ENCODE measurements at places on chromosomes 6 and 20.
A peak's percentile ranks its signal among the peaks of the same experiment; 100 is the strongest.

DNA sequence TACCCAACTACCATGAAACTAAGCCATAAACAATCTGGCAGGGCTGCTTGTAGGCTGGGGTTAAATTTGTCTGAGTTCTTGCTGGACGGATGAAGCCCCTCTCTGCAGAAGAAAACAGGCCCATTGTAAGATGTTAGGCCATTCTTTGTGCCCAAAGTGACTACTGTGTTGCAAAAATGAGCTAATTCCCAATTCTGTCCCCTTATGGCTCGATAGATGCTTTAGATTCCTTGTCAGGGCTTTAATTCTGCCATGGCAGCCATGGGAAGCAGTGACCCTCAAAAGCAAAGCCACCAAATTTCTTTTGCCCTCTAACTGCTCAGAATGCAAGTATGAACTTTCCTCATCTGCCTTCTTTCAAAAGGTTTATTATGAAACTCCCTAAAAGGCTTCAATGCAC lies 45.2 kb downstream of the LAMA4 start:
- no peak for DNase-seq

DNA sequence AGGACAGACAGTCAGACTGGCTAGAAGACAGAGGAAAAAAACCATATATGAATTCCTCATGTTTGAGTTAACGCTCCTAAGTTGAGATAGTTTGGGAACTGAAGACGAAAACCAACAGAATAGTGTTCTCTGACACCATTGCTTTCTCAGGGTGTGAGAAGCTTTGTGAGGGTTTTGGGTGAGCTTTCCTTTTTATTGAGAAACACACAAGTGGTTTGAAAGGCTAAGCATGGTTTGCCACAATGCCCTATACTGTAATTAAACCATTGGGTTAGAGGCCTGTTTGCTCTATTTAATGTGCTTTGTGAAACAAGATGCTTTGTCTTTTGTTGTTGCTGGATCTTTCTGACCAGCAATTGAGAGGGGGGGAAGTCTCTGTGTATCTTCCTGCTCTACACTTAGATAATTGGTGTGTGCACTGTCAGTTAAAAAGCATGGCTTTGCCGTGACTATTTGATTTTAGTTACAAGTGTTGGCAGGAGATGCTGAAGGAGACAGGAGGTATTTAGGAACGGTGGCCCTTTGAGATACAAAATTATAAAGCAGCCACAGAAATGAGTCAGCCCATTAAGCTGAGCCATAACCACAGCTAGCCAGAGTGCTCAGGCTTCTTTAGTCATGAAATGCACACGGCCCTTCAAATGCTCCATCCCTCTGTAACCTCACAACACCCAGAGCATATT lies 273.0 kb upstream of the PREP start:
- DNase-seq: no peak

GRCh38 chr6:145047891-145048290 lies 687.4 kb downstream of the EPM2A start:
- DNase-seq: no peak

- DNase-seq: no peak
These were observed 19.9 kb downstream of the GLYATL3 start for GRCh38 chr6:49519660-49520059.

DNA sequence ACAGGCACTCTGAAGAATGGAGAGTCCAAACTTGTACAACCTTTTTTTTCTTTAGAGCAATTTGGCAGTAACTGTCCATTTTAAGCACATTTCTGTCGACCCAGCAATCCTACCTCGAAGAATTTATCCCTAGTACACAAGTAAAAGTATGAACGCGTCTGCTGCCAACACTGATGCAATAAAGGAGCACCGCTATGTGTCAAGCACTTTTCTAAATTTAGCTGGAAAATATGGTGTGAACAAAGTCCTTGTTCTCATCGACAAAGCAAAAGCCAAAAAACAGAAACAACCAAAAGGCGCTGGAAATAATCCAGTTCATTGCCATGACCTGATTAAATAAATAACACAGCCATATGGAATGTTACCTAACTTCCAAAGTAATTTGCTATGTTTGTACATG lies 1.1 kb downstream of the DPM1 start:
- no peak for DNase-seq

DNA sequence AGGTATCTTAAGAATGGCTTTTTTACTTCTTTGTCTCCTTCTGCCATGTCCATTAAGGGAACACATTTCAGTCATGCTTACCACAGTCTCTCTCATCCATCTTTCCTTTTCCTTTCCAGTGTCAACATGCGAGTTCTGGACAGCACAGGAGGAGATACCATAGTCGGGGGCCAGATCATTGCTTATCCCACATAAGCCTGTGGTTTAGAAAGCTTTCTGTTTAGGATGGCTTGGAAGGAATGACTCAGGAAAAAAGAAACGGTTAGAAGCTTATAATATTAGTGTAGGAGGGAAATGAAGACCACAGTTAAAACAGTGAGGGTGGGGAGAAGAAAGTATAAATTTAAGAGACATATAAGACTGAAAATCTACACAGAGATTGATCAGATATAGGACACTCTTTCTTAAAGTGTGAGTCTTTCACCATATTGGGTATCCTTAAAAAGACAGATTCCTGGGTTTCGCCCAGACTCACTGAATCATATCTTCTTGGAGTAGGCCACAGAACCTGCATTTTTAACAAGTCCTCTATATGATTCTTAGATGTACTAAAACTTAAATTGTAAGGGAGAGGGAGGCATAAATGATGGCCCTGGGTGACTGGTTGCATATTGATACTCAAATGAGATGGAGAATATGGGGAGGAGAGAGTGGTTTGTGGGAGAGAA lies 36.1 kb downstream of the DSE start:
- no peak for DNase-seq

DNA sequence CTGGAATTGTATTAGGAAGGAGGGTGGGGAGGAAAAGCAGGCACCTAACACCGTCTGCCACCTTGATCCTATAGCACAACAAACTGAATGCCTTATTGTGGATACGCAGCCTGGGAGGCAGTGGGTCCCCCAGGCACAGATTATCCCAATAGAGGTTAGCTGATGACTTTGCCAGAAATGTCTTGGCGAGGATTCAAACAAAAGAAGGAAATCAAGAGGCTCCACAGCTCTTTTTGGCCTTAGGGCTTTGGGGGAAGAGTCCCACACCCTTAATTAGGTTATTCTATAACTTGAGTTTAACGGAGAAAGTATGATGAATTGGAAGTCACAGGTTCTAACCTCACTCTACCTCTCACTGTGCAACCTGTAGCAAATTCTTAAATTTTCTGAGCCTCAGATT lies 102.0 kb downstream of the MRPL14 start:
- no peak for DNase-seq

DNA sequence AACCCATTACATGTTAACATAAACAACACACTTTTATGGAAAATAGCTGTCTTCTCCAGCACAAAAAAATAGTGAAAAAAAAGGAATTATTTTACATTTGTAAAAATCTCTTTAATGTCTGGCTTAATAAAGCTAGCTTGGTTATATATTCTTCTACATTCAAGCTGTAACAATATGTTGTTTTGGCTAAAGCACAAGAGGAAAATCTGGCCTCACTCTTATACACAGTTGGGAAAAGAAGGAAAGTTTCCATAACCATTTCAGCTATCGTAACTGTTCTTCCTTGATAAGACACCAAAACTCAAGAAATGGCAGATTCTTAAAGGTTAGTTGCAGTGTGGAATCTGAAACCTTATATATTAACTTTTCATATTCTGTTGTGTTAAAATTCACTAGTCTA lies 7.6 kb downstream of the HLA-DOB start:
- DNase-seq: no peak

DNA sequence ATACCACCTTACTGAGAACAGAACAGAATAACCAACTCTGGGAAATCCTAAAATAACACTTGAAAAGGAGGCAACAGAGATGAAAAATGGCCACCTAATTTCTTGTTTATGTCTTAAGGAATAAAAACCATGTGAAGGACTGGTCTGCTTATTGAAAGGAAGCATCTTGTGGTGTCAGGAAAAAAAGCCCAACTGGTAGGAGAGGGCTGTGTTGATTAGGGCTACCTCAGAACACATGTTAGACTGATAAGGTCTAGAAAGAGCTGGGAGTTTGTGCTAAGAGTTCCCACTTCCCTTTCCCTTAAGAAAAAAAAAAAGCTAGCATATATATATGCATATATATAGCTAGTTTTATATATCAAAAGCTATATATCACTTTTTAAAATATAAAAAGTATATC lies 425.3 kb upstream of the BTBD3 start:
- DNase-seq: no peak

DNA sequence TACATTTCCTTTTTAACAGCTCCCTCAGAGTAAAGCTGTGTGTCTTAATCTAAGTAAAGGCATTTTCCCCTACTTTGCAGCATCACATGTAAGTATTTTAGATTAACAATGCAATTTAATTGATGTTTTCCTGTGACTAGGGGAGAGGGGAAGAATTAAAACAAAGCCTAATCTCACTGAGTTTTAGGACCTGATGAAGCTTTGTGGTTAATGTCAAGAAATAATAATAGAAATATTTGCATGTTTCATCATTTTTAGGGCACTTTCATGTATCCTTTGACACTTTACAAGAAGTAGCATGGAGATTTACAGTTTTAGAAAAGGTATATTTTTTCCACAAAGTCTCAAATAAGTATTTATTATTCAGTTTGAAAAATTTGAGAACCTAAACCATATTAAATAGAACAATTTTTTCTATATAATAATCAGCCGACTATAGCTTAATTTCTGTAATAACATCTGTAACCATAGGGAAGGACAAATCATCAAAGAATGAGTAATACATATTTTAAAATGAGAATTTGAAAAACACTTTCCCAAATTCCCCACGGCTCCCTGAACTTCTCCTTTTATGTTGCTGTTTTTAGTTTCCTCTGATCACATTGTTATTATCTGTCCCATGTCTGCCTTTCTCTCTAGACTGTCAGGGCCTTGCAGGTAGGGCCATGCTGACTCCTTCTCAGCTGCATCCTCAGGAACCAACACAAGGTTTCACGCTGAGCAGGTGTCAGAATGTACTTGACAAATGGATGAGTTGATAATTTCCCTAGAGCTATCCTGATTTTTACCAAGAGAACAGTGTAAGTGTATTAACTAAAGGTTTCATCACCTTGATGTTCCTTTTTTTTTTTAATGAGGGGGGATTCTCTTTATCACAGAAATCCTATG lies 338.1 kb downstream of the SYNE1 start:
- no peak for DNase-seq

- DNase-seq: no peak
These were observed 571.5 kb downstream of the EYS start for GRCh38 chr6:65135567-65135966.

- DNase-seq: no peak
These were observed 313.4 kb downstream of the CDH26 start for GRCh38 chr20:60271597-60271996.

GRCh38 chr20:1225783-1226654 lies at the start of gene RAD21L1:
Gene RAD21L1, plus strand, starts transcription at chr20:1226044. Its CDS starts 2,410 bp downstream, at chr20:1228454.
- DNase-seq: peak; percentile 52

GRCh38 chr20:25313593-25313992 lies 65.7 kb downstream of the PYGB start:
- DNase-seq: no peak

- DNase-seq: no peak
These were observed 4.5 kb downstream of the TP53INP2 start for GRCh38 chr20:34708621-34709043.

DNA sequence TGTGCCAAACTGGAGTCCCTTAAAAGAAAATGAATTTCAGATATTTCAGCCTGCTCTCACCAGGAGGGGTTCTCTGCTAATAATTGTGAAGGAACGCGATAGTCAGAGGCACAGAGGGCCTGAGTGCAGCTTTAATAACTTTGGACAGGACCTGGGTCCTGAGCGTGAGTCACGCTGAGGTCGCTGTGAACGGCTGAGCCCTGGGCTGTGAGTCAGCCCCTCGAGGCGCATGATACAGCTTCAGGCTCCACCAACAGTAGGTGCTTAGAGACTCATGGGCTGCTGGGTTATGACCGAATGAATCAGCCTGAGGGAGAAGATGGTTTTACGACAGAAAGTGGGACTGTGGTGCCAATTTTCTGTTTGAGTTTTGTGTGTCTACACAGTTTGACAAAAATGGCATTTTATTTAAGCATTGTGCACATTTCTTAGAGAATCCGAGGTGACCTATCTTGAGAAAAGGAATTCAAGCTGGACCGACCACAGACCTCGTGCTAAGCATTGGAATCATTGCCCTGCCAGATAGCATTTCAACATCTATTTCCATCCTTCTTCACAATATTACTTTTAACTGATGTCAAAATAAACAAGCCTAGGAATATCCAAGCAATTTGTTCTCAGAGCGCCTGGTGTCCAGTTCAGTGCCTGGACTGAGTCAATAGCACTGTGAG lies 183.0 kb downstream of the THBS2 start:
- peak; percentile 73 for DNase-seq

- no peak for DNase-seq
These were observed 700.7 kb downstream of the EPM2A start for GRCh38 chr6:145034664-145035063.

DNA sequence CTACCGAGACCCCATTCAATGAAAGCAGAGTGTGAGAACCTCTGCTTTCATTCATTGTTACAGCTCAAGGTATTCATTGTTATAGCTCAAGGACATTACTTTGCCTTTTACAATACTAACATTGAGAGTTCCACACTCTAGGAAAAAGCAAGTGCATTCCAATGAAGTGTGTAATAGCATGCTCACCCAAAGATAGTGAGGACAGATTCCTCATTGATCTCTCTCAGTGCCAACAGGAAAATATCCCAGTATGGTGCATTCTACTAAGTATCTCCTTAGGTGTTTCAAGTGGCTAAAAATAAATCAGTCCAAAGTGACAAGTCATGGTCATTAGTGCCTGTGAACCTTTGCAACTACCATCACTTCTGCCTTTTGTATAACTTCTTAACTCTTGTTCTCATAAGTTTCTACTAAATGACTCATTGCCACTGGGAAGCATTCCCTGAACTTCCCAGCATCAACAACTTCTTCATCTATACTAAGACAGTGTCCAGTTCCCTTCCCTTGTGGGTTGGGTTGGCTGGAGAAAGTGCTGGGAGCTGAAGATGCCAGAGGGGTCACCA lies 140.7 kb upstream of the STXBP5 start:
- DNase-seq: no peak

DNA sequence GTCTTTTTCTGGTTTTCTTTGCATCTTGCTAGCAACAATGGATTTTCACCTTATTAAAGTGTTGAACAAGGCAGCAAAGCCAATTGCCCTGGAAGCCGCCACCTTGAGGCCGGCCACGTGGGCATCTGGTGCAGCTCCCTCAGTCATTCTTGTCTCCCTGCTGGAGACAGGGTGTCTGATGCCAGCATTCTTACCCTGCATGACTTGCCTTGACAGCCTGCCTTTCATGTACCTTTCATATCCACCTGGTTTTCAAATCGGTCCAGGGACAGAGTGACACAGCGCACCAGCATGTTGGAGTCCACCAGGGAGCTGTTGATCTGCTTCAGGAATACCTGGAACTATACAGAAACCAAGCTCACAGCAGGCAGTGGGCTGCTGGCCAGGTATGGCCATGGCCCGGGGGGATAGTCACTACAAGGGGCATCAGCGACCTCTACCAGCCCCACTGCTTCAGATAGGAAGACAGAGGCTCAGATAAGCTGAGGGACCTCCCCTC lies 49.8 kb downstream of the MYH7B start:
- no peak for DNase-seq

- no peak for DNase-seq
These were observed 17.6 kb downstream of the NOL4L start for GRCh38 chr20:32567384-32568178.

- DNase-seq: no peak
These were observed 101.3 kb downstream of the OR2B2 start for GRCh38 chr6:27810768-27811450.
